T-helper 22 cell (primary cell): ENCODE measurements at places on chromosomes 7 and 10.

DNA sequence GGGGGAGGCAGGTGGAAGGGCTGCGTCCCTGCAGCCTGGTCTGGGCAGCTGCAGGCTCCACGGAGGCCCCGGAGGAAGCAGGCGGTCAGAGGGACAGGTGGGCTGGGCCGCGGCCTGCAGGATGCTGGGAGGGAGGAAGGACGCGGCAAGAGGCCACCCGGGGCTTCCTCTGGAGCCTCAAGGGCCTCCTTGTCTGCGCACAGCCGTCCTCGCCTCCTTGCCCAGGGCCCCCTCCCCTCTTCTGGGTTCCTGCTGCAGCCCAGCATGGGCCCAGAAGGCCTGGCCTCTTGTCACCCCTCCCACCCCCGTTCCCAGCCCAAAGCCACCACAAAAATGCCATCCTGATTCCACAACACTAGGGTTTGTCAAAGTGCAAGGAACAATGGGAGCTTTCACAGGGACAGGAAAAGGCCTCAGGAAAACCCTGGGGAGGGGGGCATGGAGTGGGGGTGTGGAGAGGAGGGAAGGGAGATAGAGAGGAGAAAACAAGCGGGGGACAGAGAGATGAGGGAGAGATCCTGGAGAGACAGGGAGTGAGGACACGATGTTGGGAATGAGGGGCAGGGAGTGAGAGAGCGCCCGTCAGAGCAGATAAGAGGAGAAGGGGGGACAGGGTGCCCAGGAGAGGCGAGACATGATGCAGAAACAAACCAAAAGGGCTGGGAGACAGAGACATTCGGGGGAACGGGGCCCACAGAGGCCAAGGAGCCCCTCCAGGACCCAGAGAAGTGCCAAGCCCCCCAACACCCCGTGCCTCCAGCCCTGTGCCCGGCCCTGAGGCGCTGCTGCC is 41.8 kb downstream of the ZCCHC24 start:
- no peak for DNase-seq

DNA sequence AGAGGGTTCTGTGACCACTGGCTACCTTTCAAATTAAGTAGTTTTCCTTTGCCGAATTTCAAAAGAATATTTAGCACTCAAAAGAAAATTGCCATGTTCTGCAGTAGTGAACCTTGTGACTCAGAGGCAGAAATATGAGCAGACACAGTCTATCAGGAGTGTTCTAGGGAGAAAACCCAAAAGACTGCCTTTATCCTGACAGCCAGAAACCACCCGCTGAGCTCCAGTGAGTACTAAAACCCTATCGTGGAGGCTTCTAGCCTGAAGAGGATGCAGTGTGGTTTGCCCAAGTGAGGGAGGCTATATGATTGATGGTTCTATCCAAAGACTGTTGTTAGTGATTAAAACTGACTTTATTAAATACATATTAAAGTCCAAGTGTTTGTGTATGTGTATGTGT is 21.9 kb downstream of the CHRM2 start:
- DNase-seq = no peak

DNA sequence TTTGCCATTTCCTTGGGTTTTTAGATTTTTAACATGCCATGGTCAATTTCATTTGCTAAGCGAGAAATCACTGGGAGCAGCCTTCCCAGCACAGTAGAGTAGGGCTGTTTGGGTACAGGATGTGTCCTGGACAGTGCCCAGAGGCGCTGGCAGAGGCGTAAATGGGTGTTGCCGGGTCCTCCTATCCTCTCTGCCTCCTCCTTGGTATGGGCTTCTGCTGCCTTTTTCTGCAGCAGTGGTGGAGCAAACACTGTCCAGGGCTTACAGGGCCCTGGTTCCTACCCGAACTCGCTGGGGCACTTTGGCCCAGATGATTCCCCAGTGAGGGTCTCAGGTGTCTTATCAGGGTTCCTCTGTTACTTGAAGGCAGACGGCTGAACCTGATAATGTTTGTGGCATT is 298.3 kb downstream of the RPS24 start:
- no peak for DNase-seq

DNA sequence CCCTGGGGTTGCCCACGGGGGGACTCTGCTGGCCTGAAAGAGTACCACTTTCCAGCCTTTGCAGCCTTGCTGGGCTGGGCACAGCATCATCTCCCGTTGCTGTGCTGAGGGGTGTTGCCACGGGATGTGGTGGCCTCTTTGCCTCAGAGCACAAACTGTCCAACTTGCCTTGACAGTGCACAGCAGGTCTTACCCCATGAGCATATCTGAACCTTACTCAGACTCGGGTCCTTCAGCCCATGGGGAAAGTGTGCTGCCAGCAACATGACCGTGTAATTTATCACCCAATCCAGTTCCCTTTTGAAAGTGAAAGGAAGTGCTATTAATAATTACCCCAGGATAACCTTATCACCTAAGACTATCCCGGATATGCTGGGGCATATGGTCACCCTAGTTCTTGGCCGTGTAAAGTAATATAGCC is 46.8 kb downstream of the TBXAS1 start:
- no peak for DNase-seq

DNA sequence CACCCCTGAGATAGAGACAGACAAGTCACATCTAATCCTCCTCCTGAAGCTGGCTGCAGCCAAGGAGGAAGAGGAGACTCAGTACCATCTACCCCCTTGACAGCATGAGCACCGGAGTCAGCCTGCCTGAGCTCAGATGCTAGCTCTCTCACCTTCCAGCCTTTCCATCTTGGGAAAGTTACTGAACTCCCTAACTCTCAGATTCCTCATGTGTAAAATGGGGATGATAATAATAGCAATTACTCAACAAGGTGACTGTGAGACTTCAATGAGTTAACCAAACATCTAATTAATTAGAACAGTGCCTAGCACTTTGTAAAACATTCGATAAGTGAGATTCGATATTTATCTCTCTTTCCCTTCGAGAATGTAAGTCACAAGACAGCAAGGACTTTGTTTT is 6.4 kb downstream of the KDM7A start:
- DNase-seq = no peak

DNA sequence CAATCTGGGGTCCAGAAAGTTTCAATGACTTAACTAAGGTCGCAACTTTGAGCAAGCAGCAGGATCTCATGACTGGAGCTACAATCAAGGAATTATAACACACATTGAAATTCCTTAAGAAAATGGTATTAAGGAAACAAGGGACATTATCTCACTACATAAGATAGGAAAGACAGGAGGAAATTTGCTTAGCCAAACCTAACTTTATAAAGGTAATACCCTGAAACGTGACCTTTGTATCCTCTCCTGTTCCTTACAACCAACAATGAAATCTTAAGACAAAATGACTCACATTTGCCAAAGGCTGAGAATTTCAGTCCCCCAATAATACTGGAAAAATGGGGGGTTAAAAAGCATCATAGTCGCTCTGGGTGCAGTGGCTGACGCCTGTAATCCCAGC is 218.9 kb upstream of the LYZL1 start:
- DNase-seq = no peak

GRCh38 chr10:87864496-87865059 is 1.2 kb downstream of the PTEN start:
- DNase-seq = no peak

DNA sequence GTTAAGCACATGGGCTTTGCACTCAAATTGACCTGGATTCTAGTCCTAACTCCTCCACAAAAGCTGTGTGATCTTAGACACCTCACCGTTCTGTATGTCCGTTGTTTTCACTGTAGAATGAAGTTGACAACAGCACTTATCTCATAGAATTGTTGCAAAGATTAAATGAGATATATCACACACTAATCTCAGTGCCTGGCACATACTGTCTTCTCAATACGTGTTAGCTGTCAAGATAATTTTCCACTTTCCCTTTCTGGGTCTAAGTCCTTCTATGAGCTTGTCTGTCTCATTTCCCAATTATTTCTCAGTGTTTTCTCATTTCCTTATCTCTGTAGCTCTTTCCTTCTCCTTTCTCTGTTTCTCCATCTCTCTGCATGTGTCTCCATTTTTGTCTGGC is 296.6 kb downstream of the KCNMA1 start:
- DNase-seq = no peak

GRCh38 chr7:36021917-36022550 is 131.0 kb upstream of the EEPD1 start:
- no peak for DNase-seq

DNA sequence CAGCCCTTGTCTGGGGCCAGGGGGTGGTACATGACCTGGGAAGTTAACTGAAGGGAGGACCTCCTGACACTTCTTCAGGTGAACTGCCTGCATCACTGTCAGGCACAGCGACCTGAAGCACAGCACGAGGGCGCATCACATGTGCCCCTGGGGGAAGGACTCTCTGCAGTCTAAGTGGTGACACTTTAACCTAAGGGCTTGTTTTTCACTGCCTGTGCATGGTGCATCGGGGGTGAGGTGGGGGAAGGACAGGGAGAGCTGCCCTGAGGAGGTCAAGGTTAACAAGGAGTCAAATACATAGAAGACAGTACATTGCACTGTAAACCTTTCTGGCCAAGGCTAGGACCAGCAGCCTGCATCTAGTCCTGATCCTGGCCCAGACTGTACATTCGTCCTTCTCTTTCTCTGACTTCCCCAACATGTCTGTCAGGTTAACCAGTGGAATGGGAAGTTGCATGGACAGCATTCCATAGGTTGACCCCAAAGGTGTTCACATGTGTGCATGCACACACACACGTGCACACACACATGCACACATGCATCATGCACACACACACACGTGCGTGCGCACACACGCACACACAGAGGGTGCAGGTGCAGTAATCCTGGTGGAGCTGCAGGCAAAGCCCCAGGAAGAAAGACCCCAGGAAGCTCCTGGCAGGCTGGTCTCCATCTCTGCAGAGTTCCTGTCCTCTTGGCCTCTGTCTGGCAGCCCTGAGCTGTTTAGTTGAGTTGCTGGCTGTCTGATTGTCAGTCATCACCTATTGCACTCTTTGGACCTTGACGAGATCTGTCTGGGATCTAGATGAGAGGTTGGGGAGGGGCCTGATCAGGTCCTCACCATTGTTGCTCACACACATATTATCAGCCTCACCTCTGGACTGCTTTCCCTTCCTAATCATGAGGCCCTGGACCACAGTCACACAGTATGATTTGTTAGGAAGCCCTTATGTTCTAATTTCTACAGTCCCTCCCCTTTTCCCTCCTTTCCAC is 37.8 kb downstream of the WDFY4 start:
- DNase-seq = no peak

- no peak for DNase-seq
These were observed 644 bp downstream of the BUD23 start for GRCh38 chr7:73683788-73684693.

DNA sequence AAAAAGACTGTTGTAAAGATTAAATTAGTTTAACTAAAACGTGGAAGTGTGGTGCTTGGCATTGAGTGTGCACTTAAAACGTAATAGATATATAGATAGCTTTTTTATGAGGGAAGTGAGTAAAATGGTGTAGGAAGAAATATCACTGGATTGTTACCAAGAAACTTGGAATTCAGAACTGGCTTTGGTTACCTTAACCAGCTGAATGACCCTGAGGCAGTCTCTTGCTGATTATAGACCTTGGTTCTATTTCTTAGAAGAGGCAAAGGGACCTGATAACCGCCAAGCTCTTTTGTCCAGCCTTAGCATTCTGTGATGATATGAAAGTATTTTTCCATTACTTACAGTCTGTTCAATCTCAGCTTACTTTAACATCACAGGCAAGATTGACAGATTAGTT is 3.8 kb downstream of the REEP3 start:
- no peak for DNase-seq

- DNase-seq = no peak
These were observed 110.7 kb downstream of the VIPR2 start for GRCh38 chr7:159033956-159034355.

DNA sequence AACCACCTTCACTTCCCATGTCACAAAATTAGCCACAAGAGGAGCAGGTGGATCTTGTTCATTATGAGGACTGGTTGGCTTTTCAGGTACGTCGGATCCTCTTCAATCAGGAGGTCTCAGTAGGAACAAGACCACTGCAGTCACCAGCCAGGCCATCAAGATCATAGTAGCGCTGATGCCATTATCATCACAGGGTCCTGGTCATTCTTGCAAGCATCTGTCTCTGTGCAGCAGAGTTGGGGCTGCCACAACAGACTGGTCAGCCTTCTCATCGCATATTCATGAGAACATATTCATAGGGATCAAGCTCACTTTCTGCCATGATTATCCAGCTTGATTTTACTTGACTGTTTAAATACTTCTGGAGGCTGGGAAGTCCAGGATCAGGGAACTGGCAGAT is 67.1 kb downstream of the ADCYAP1R1 start:
- DNase-seq = no peak

DNA sequence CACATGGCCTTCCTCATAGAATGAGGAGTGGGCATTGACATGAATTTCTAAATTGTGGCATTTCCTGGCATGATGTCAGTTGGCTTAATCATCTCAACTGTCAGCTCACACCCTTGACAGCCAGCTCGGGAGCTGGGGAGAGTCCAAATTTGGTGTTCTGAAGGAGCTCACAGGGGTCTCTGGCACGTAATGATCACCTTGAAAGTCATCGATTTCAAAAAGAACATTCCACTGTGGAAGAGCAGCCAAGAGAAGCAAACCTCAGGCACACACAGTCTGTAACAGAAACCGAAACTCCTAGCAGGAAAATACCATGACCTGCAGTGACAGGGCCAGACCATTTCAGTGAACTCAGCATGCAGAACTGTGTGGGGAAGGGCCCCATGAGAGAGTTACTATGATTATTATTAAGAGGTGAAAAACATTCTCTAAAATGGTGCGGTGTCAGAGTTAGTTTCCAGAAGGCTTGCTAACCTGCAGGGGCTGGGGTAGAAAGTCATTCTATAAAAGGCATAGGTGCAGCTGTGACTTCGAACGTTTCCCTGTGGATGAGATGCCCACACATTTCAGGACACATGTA is 26.4 kb upstream of the KLF6 start:
- peak; percentile 33 for DNase-seq

DNA sequence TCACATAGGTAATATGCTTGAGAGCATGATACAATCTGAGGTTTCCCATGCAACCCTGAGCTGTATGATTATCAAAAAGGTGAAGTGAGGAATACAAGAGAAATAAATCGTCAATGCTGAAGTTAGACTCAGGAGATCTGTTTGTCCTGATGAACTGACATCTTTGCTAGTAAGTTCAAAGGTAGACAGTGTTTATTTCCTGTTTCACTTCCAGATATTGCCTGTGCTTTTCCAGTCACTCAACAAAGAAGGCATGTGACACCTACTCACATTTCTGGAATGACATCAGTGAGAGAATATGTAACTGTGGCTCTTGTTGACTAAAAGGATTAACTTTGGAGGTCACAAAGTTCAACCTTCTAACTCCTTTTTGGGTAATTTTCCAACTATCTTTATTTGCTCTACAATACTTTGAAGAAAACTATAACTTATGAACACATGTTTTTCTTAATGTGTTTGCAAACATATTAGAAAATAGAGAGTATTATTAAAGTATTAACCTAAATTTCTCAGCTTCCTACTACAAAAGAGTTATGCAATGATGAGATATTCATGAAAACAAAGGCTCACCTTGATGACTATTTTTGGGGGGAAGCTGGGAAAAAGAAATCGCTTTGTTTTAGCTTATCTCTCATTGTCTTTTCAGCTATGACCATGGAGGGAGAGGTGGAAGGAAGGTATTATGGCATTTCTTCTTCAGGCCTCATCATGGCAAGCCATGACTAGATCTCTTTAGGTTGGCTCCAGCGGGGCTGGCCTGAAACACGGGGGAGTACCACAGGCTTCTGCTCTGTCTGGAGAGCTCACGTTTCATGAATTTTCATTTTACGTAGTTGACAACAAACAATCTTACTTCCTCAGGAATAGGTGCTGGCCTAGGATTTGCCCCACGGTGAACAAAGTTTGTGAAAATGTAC is 214.7 kb upstream of the SLC26A5 start:
- DNase-seq = no peak
